ENCODE measurements at places on chromosomes 2 and 18.

DNA sequence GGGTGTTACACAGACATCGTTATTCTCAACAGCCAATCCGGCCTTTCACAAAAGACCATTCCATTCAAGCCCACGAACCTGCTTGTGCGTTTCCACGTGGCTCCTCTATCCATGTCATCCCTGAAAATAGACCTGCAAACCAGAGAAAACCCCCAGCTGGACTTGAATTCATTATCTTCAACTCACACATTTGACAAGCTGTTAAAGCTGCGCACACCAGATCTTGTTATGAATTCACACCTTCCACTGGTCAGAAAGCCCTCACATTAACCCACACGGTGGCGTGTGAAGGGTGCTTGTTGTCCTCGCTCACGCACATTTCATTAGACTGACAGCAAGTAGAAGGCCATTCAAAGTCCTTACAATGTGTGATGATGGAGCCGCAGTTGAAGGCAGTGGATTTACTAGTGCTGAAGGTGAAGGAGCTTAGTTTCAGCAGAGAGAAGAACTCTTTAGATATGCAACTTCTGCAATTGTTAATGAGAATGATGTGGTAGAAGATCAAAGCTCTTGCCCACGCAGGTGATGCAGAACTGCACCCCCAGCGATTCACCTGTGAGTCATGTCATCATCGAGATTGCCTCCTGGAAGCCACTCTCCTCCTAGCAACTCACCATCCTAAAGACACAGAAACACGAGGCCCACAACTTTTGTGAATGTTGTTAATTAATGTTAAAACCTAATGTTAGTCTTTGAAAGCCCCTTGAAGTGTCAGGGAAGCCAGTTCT lies 224.8 kb upstream of the SOX11 start:
- DNase-seq: no peak

GRCh38 chr18:39205565-39206195 lies 1640.1 kb upstream of the CELF4 start:
- DNase-seq: no peak

DNA sequence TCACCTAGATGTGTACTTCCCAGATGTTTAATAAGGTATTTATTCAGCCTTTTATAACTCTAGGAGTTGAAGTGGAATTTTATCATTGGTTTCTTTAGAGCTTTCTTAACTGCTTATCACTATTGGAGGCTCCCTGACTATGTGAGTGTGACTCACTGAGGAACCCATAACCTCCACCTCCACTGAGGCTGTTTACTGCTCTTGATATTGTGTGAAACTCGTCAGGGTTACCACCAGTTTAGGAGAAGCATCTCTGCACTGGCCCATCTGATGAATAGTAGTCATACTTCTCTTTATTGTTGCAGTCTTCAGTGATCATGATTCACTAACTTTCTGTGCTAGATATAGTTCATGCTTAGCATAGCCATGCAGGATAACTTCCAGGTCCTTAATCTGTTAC lies 79.6 kb upstream of the UBXN4 start:
- no peak for DNase-seq

DNA sequence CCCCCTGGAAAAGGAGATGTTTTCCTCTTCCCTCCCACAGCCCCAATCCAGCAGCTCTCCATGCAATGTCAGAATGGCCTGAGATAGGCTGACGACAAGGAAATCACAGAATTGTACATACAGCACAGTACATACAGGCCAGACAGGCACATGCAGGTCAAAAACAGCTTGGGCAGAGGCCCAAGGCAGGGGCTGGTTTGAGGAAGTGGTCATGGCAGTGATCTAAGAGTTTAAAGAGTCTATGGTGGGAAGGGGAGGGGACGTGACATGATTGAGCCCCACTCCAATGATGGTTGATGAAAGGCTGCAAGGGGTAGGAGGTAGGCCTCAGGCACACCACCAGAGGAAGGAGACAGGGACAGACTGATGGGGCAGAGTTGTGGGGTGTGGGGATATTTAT lies 4.3 kb downstream of the DCTN1 start:
- DNase-seq: no peak

- no peak for DNase-seq
These were observed 42.3 kb upstream of the CTDP1 start for GRCh38 chr18:79637181-79637920.

DNA sequence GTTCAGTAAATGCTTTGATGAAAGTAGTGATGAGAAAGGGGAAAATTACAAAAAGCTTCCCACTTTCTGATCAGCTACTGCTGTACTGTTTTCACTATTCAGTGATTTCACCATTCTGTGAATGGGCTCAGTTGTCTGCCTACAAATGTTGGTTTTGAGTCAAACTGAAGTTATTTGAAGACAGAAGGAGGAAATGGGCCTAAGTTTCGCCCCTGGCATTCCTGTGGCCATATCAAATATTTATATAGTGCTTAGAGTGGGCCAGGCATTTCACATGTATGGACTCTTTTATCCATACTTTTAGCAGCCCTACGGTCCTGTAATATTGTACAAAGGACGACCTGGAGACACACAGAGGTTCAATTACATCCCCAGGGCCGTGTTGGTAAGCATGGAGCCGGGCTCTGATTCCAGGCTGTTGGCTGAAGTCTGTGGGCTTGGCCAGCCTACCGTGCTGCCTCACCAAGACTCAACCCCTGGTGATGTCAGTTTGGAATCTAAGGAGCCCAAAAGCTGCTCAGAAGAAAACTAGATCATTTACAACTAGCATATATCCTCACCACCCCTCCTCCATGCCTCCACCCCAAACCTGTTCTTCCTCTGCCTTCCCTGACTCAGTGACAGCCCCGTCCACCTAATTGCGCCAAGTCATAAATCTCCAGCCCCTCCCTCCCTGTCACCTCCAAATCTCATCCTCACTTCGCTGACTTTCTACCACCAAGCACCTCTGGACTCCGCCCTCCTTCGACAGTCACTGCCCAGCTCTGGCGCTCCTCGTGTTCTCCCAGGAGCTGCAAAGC lies 10.1 kb upstream of the GRHL1 start:
- no peak for DNase-seq

DNA sequence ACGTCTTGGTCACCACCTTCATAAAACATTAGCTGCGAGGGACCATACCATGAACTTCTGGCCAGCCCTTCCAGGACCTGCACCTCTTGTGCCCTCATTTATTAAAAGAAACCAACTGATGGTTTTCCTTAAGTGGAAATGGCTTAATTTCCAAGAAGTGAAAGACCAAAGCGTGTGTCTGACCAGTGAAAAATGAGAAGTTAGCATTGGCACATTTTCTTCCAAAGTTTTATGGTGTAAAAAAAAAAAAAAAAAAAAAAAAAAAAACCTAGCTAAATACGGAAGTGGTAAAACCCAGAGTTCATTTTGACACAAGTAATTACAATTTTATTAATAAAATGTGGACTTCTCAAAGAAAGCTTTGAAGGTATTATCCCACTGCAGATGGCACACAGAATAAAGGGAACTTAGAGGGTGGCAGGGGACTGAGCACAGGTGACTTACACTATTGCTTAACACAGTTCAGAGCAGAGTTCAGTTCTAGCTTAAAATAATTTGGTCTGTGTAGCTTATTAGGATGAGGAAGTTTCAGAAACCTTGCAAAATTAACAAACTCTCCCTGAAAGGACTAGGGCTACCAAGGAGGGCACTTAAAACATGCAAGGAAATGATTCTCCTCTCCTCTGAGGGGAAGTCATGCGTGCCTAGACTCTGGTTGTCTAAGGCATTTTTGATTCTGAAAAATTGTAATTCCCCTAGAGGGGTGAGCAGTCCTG lies 42.2 kb upstream of the EPG5 start:
- DNase-seq: no peak

DNA sequence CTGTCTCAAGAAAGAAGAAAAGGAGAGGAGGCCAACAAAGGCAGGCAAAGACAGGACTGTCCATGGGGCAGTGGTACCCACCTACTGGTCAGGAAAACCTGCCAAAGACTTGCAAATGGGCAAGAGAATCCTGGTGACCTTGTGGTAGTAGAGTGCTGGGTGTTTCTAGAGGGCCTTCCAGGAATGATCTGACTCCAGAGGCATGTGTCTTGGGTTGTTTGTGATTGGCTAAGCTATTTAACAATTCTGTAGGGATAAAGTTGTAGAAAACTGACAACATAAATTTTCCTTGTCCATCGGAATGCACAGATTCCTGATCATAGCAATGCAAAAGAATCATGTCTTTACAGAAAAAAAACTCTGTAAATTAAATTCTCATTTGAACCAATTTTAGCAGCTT lies 68.5 kb upstream of the ZNF532 start:
- DNase-seq: no peak

DNA sequence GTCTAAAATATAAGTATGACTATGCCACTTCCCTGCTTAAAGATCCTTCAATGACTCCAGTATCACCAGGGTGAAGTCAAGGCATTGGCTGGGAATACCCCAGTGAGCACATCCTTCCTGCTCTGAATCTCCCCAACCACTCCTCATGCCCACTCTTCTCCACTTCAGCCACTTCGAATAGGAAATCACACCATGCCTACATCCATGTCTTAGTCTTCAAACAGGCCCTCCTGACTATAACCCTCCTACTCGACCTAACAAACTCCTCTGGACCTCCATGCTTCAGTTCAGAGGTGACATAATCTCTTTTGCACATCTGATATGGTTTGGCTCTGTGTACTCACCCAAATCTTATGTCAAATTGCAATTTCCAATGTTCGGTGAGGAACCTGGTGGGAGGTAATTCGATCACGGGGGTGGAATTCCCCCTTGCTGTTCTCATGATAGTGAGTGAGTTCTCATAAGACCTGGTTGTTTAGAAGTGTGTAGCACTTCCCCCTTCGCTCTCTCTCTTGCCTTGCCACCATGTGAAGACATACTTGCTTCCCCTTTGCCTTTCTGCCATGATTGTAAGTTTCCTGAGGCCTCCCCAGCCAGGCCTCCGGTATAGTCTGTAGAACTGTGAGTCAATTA lies 87.8 kb upstream of the TFCP2L1 start:
- DNase-seq: no peak

DNA sequence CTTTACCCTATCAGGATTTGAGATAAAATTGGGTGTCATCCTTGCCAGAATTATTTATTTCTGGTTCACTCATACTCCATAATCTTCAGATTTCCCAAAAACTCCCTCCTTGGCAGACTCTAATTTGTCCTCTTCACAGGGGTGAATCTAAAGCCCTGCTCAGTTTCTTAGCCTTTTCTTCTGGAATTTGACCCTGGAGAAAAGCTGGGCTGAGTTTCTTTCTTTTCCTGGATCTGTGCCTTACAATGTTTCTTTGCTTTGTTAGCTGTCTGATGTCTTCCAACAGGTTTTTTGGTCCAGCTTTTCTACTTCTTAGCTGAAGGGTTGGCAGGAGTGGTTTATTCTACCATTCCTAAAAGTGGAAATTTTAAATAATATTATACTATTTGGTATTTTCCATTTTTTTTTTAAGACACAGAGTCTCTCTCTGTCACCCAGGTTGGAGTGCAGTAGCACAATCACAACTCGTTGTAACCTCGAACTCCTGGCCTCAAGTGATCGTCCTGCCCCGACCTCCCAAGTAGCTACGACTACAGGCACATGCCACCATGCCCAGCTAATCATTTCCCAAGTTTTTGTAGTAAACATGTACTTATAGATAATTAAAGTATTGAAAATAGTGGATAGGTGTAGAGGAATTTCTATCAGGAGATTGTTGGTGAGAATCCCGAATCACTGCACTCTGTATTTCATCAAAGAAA lies 138.4 kb upstream of the TWIST2 start:
- no peak for DNase-seq

GRCh38 chr2:2837746-2838547 lies 506.9 kb upstream of the MYT1L start:
- no peak for DNase-seq

GRCh38 chr2:4219101-4219500 lies 515.7 kb downstream of the DCDC2C start:
- DNase-seq: no peak

DNA sequence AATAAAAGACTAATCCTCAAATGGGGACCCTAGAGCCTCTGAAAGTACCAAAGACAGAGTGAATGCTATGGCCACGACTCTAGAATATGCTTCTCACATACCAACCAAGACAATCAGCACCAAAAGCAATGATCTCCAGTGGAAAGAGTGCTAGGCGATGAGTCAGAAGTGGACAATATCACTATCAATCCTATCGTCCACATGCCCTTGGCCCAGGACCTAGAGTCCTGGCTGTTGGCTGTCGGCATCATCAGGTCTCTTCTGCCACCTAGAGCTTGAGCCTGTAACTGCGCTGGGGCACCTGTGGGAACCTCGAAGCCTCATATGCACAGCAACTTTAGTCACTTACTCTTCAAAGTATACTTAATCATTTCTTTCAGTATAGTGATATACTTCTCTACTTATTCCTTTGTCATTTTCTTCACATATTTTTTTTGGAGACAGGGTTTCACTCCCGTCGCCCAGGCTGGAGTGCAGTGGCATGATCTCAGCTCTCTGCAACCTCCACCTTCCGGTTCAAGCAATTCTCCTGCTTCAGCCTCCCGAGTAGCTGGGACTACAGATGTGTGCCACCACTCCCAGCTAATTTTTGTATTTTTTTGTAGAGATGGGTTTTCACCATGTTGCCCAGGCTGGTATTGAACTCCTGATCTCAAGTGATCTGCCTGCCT lies 29.7 kb downstream of the NOL10 start:
- peak; percentile 89 for DNase-seq

DNA sequence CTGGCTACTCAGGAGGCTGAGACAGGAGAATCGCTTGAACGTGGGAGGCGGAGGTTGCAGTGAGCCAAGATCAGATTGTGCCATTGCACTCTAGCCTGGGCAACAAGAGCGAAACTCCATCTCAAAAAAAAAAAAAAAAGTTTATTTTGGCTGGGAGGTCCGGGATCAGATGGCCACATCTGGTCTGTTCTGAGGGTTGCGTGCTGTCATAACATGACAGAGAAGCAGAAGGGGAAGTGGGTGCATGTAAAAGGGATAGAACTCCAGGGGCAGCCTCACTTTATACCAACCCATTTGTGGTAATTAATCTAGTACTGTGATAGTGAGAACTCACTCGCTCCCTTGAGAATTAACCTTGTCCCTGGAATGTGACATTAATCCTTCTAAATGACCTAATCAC lies 101.2 kb downstream of the PTPN4 start:
- no peak for DNase-seq

Measured in ACHN (cell line).